ENCODE measurements at places on chromosomes 2 and 18.

- DNase-seq, result peak; percentile 35
Measured at GRCh38 chr2:101619191-101619591, 78.3 kb upstream of the MAP4K4 start.

DNA sequence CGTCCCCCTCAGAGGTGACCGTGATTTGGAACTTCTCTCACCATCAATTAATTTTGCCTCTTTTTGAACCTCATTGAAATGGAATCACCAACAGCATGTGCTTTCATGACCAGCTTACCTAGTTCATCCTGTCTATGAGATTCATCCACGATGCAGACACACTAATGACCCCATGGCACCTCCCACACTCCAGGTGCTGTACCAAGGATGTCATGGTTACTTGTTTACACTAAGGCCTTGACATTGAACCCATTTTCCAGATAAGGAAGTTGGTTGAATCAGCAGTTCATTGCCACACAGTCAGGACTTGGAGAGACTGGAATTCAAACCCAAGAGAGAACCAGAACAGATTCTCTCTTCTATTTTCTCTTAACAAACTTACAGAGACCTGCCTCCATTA lies 139.0 kb downstream of the ZFP36L2 start:
- DNase-seq, result no peak

DNA sequence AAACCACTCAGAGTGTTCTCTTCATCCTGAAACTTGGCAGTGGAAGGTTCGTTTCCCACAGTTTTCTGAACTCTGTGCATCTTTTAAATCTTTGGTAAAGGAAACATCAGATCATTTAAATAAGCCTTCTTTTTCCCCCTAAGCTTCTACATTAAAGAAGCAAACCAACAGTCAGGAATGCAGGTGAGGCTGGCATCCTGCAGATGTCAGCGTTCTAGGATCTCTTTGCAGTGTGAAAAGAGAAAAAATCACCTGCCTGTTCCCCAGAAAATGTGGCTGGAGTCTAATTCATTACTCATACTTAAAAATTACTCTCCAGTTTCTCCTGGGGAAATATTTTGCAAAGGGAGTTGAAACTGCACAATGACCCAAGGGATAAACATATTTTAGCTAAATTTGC lies 64.5 kb upstream of the ZCCHC2 start:
- DNase-seq, result no peak

DNA sequence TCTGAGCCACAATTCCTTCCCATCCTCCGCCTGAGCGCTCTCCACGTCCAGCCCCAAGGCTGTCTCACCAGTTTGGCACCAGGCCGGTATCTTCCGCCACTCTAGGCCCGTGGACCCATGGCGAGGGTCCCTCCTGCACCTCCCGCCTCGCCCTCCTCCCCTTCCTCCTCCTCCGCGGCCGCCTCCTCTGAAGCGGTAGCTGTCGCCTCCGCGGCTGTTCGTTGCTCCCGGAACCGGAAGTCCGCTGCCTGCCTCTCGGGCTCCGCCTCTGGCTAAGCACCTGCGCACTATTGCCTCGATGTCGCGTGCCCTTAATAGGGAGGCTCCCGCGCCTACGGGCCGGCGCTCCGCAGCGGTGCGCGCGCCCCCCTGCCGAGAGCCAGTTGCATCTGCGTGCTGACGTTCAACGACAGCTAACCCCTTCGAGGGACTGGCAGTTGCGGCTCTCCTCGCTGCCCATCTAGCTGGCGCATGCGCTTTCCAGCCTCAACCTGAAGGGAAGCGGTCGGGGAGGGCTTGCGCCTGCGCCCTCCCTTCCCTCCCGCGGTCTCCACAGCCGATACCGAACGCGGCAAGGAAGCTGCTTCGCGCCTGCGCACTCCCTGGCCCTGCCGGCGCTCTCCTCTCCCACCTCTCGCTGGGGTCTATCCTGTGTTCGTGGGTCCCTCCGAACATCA lies at the start of gene MBD1:
Gene MBD1 (minus strand): TSS at position 229 of the 677 bp plus-strand sequence. CDS start 1,531 bp downstream, outside the sequence.
- DNase-seq, result peak; percentile 98

GRCh38 chr2:4465671-4466070 lies 762.3 kb downstream of the DCDC2C start:
- DNase-seq, result no peak

- DNase-seq, result no peak
Measured at GRCh38 chr2:25201265-25201664, 32.9 kb upstream of the POMC start.

DNA sequence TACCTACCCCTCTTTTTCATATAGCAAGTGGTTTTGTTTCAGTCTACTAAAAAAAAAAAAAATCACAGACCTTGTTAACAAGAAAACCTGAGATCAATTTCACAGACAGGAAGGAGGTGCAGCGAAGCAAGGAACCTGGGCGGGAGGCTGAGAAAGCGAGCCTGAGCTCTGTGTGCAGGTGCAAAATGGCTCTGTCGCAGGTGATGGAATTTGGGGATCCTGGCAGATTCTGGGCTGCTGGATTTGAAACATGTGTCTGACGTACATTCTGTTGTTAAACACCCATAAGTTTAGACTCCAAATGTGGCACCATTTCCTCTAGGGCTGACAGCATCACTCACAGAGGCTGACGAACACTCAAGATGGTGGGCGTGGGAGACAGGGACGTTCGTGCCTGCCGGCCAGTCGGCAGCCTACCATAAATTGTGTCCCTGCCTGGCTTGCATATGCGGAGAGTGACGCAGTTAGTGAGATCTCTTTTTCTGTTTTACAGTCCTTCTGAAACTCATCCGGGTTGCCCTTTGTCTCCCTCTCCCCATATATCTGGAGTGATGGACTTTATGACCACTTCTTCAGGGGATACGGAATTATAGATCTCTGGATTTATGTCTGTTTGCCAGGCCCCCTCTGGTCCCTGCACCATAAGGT lies 8.8 kb upstream of the DDX1 start:
- DNase-seq, result peak; percentile 22

- peak; percentile 19 for DNase-seq
Measured at GRCh38 chr2:123495241-123495640, 529.8 kb upstream of the CNTNAP5 start.

DNA sequence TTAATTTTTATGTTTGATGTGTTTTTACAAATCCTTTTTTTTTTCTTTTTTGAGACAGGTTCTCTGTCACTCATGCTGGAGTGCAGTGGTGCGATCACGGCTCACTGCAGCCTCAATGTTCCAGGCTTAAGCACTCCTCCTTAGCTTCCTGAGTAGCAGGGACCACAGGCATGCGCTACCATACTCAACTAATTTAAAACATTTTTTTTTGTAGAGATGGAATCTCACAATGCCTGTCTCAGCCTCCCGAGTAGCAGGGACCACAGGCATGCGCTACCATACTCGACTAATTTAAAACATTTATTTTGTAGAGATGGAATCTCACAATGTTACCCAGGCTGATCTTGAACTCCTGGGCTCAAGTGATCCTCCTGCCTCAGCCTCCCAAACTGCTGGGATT lies 3.2 kb downstream of the NOTO start:
- no peak for DNase-seq

- DNase-seq, result no peak
Measured at GRCh38 chr2:10588931-10589330, 100.8 kb downstream of the NOL10 start.

DNA sequence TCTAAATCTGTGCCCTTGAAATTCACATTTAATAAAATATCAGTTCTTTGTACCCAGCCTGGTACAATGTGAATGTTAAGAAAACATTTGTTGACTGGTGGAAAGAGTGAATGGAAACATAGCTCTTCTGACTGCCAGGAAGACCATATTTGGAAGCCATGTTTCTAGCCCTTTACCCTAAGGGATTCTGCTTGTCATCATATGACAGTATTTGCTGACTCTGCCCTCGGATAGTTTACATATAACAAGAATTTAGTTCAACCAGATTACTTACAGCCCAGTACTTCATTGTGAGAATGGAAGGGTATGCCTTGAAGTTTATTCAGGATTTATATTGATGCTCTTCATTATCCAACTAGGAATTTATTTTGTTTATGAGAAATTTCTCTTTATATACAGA lies 13.8 kb upstream of the KCNS3 start:
- DNase-seq, result no peak

- no peak for DNase-seq
Measured at GRCh38 chr2:86194751-86195054, 559 bp downstream of the IMMT start.

GRCh38 chr18:33440060-33441043 lies at the start of gene CCDC178:
Gene CCDC178, minus strand, starts transcription at chr18:33440721. Its CDS starts 28,633 bp downstream, at chr18:33412088.
- DNase-seq, result peak; percentile 67

GRCh38 chr2:194815475-194815874 lies 841.6 kb upstream of the SLC39A10 start:
- peak; percentile 1 for DNase-seq

- DNase-seq, result peak; percentile 73
Measured at GRCh38 chr2:3789256-3789655, 85.9 kb downstream of the DCDC2C start.

DNA sequence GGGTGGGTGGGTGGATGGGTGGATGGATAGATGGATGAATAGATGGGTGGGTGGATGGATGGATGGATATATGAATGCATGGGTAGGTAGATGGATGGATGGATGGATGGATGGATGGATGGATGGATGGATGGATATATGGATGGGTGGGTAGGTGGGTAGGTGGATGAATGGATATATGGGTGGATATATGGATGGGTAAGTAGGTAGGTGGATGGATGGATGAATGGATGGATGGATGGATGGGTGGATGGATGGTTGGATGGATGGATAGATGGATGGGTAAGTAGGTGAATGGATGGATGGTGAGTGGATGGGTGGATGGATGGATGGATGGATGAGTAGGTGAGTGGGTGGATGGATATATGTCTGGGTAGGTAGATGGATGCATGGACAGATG lies 36.1 kb downstream of the MCFD2 start:
- DNase-seq, result no peak

- peak; percentile 40 for DNase-seq
Measured at GRCh38 chr2:211035548-211036185, 479.3 kb downstream of the CPS1 start.

DNA sequence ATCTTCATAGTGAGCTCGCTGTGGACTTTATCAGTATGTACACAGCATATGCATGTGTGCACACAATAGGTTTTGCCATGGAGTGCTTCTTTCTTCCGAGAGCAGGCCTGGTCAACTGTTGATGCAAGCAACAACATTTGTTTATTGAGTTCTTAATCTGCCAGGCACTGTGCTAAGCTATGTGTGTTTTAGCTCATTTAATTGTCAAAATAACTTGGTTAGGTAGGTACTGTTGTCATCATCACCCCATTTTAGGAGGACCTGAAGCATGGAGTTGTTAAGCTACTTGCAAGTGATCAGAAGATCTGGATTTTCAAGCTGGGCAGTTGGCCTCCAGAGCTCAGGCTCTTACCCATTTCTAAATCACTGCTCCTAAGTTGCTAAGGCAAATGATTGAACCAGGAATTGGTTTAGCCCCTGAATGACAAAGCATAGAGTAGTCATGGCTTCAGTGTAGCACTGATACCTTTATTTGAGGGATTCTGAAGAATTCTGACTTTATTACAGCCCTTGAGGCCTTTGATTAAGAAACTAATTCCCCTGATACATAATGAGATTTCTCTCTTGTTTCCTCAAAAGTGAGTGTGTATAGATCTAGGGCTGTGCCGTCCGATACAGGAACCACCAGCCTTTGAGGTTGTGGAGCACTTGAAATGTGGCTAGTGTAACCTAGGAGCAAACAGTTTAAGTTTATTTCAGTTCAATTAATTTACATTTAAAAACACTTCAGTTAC lies 132.9 kb downstream of the FMNL2 start:
- no peak for DNase-seq

DNA sequence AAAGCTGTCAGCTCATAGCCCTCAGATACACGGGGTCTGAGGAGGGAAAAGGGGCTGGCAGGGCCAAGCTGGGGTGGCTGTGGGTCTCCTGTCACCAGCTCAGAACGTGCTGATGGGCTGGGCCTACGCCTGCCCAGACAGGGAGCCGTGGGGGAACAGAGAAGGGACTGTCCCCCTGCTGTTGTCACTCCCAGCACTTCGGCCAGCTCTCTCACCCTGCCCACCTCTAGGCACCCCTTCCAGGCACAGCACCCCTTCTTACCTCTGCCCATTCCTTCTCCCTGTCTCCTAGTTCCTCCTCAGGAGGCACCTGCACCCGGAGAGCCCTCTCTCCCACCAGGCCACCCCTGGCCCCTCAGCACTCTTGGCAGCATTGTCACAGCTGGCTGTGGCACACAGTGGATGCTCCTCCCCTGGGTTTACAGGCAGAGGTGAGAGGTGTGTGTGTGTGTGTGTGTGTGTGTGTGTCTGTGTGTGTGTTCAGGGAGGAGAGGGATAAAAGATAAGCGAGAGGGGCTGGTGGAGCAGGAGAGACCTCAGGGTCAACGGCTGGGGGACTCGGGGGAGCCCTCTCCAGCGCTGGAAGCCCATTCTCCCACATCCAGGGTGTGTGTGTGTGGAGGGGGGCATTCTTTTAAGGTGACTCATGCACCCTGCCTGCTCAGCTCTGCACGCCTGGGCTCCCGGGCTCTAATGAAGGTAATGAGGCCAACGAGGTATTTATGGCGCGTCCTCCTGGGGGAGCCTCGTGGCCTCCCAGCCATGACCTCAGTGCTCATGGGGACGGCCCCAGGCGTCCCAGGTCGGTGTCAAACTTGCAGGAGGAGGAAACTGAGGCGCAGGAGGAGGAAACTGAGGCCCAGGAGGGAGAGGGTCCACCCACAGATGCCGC lies 66.1 kb upstream of the SMAD7 start:
- DNase-seq, result peak; percentile 68

GRCh38 chr2:15116830-15117229 lies 444.3 kb downstream of the NBAS start:
- no peak for DNase-seq

- DNase-seq, result peak; percentile 68
Measured at GRCh38 chr18:49625021-49625691, 63.3 kb downstream of the LIPG start.

DNA sequence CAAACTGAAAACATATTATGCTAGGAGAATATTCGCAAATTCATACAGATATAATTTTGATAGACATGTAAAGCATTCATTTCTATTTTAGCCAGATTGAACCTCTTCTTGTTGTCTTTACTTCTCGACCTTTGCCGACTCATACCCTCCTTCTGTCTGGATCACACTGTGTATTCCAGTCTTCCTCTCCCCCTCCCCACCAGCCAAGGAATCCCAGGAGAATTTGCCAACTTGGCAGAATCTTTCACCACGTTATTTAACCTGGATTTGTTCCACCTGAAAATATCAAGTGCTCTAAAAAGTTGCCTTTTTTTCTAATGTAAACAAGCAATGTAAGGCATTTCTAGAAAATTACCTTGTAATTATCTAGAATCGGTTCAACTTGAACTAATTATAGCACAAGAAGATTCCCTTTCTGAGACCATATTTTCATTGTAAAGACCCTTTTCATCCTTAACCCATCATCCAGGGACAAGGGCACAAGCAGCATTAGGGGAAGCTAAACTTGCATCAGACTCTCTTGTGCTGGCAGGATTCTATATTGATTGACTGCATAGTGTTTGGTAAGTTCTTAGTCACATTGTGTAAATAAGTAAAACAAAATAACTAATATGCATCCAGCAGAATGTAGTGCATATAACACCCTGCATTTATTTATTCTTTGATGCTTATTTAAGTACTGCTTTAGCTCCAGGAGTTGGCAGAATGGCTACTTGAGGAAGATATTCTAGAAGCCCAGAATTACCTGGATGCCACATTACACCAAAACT lies 1328.7 kb upstream of the NXPH2 start:
- DNase-seq, result no peak

- DNase-seq, result no peak
Measured at GRCh38 chr2:198135481-198135934, 331.1 kb downstream of the PLCL1 start.

All from fibroblast of mammary gland (primary cell).